ENCODE measurements at places on chromosomes 2 and 18.

DNA sequence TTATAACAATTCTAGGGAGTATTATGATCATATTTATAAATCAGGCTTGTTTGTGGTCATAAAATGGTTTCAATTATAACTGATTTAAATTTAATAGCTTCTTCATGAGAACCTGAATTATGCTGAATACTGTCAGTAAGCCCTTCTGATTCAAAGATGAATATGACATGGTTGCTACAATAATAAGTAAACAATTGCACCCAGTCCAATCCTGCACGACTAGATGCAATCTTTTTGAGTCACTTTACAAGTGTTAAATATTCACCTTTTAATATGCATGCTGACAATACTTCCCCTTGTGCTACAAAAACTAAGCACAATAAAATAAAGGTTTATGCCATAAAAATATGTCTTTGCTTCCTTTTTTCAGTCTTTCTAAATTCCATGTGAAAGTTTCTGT, 325.2 kb downstream of the KCNJ3 start:
- DNase-seq = no peak

DNA sequence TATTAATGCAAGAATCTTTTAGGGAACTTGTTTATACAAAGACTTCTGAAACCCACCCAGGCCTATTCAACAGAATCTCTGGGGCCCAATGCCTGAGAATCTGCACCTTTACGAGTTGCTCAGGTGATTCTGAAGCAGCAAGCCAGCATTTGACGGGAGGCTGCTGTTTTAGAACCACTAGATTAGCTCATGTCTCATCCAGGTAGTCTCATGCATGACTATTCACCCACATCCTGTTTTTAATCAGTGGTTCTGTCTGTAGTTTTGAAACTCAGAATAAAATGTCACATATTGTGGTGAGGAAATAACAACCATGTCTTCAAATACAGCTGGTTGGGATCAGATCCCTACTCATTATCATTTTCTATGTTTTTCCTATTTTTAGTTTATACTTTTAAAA, 39.5 kb downstream of the CYTIP start:
- peak; percentile 62 for DNase-seq

GRCh38 chr2:218275371-218276072, 5.2 kb downstream of the PNKD start:
- DNase-seq = no peak

GRCh38 chr2:31259075-31259474, 25.1 kb downstream of the EHD3 start:
- DNase-seq = no peak

GRCh38 chr2:215808996-215809395, 204.4 kb downstream of the MREG start:
- no peak for DNase-seq

- DNase-seq = no peak
Measured at GRCh38 chr2:221145396-221145795, 426.7 kb downstream of the EPHA4 start.

DNA sequence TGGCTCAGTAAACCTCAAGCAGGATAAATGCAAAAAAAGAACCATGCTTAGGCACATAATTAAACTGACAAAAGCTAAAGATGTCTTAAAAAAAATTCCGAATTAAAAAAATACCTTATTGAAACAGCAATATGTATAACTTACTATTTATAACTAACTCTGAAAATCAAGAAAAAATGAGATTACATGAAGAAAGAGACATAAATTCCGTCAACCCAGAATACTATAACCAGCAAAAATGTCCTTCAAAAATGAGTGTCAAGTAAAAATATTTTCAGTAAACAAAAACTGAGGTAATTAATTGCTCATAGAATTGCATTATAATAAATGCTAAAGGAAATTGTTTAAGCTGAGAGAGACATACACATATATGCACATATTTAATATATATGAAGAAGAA, 474.5 kb upstream of the SYT4 start:
- DNase-seq = no peak

DNA sequence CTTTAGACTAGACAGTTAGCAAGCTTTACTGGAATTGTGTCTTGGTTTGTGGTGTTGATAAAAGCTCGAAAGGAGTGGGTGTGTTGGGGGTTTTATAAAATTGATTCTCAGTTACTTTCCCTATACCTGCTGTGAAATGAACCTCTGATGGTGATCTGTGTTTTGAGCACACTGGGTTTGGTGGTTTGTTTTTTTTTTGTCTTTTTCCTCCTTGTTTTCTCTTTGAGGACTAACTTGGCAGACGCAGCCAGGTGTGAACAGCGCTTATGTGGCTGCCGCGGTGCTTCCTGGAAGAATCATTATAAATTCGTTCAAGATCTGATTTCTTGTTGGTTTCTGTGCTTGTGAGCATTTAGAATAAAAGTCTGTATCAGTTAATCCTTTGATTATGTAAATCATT, 28.5 kb downstream of the GRHL1 start:
- DNase-seq = peak; percentile 53

- DNase-seq = no peak
Measured at GRCh38 chr2:203191961-203192360, 46.9 kb upstream of the CYP20A1 start.

GRCh38 chr2:62372824-62373223, 133.2 kb downstream of the TMEM17 start:
- DNase-seq = no peak

DNA sequence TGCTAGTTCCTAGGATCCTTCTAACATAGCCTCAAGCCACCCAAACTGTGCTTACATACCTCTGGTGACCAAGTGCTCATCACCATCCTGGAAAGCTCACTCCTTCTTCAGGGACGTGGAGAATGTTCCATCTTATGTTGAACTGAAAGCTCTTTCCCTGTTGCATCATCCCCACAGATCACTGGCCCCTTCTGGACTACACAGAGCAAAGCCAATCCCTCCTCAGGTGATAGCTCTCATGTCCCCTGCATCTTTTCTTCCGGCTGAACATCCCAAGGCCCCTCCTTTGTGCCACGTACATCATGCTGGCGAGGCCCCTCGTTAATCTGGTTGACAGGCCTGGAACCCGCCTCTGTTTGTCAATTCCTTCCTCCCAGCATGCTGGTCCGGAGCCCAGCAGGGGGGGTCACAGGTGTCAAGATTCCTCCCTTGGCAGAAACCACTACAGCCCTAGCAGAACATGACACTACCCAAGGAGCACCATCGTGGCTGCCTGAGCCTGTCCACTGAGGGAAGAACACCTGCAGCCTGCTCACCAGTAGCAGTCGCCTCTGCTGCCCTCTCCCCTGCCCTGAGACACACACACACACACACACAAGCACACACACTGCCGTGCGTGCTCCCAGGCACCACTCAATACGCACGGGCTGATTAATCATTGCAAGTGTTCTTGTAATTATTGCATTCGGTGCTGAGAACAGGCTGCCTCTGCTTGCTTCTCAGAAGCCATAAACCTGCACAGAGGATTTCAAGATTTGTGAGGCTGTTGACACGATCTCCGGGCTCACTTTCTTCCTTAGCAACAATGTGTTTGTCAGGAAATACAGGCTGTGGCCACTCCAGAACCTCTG, 6.3 kb upstream of the KCNK3 start:
- no peak for DNase-seq

DNA sequence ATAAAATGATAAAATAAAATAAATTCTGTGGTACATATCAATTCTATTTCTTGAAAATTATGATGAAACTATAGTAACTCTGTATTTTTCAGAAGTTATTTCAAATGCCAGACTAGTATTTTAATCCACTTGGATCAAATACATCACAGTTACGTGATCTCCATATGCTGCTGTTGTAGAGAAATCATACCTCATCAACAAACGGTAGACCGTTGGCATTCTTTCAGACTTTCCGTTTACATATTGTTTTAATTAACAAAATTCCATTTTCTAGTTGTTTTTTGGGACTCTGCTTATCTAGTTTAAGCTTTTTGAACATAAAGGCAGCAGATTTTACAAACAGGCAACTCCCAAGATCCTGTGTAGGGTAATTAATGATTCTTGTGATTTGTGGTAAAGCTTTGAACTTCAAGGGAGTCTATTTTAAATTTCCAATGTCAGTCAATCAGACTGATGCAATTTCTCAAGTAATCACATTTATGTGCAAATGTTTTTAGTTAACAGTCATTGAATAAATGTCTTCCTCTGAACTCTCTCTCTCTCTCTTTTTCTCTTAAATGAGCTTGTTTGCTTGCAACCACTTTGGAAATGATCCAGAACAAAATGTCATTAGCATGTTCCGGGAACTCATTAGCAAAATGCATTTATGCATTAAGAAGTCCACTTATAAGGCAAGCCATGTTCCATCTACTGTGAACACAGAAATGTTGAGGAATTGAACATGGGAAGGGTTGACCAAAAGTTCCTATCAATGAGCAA, 31.8 kb downstream of the NYAP2 start:
- DNase-seq = no peak

DNA sequence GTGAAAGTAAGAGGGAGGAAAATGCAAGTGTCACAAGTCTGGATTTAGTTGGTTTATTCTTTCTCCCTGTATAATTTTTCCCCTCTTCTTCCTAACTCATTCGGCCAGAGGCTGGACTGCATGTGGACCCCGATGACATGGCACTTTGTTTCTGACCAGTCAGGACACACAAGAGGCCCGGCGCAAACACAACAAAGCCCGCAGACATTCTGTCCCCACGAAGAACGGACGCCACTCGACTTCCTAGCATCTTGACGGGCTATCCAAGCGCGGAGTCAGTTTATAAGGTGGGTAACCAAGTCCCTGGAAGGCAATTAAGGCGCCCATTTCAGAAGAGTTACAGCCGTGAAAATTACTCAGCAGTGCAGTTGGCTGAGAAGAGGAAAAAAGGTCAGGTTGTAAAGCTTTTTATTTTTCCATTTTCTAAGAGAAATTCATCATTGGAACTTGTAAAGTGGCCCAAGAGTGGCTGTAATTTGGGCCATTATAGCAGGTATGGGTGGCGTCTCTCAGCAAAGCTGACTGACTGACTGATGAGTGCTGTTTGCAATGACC, at the start of gene TPO:
TPO (plus strand) TSS at position 308 of the 555 bp plus-strand sequence. CDS start 946 bp downstream, outside the sequence.
- DNase-seq = no peak

DNA sequence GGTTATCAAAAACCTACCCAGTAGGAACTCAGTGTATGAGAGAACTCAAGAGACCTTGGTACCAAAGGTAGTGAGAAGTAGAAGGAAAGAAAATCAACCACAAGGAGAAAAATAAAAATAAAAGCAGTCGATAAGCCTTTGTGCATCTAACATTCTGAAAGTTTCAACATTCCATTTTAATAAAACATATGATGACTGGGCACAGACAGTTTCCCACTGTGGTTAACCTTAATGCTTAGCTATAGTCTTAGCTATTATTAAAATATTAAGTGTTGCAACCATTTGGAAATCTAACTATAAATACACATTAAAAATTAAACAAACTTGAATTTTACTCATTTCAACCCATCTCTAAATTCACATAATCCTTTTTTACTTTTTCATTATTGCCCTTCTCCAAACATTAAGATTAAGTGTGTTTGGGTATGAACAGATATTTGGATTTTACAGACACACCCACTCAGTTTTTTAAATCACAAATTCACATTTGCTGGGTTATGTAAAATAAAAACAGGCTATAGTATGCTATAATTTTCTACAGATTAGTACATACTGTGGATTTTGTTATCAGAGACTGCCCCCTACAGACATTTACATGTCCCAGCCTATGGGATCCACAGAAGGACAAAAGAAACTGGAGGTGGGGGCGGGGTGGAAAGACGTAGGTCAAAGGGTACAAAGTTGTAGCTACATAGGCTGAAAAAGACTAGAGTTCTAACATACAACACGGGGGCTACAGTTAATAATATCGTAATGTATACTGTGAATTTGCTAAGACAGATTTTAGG, 32.8 kb downstream of the SRBD1 start:
- DNase-seq = no peak

DNA sequence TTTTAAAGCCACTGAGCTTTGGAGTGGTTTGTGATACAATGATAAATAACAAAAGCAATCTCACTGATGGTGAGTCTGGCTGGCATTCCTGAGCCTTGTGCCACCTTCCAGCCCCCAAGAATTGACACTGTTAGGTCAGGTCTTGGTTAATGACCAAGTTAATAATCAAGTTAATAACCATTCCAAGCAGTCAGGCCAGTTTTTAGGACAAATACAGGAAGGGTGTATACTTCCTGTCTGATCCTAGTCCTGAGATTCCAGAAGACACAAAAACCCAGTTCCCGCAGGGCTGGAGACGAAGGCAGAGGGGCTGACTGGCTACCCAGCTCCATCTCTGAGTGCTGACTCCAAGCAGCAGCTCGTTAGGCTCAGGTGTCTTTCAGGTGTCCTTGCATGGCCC, 74.6 kb upstream of the LAPTM4A start:
- no peak for DNase-seq

- DNase-seq = no peak
Measured at GRCh38 chr18:58020567-58021107, 23.4 kb upstream of the NEDD4L start.

GRCh38 chr2:179793238-179793637, 68.2 kb downstream of the ZNF385B start:
- no peak for DNase-seq

GRCh38 chr2:188526701-188527100, 235.0 kb downstream of the GULP1 start:
- DNase-seq = no peak

DNA sequence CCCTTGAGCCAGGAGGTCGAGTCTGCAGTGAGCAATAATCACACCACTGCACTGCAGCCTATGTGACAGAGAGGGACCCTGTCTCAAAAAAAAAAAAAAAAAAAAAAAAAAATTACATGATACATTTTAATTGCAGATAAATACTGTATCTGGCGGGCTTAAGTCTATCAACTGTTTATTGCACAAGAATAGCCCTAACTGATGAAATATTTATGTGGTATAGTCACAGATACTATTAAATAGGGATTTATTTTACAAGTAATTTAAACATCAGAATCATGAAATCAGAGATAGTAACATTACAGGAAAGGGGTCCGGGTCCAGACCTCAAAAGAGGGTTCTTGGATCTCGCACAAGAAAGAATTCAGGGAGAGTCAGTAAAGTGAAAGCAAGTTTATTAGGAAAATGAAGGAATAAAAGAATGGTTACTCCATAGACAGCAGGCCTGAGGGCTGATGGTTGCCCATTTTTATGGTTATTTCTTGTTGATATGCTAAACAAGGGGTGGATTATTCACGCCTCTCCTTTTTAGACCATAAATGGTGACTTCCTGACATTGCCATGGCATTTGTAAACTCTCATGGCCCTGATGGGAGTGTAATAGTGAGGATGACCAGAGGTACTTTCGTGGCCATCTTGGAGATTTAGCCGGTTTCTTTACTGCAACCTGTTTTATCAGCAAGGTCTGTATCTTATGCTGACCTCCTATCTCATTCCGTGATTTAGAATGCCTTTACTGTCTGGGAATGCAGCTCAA, 166.6 kb downstream of the PMAIP1 start:
- no peak for DNase-seq

DNA sequence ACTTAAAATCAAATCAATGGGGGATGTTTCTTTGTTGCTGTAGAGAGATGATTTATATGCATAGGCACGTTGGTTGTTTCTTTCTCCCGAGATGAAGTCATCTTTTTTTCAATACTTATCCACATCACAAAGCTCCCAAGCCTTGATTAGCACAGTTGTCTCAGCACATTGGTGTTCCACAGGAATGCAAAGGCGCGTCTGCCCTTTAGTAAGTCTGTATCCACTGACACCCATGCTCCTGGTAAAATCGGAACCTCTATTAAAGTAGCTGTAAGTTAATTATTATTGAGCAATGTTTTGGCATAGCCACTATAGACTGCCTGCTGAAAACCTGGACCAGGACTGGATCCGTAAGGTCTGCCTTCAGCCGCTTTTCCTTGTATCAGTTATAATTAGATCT, 77.6 kb upstream of the RBM44 start:
- DNase-seq = no peak

GRCh38 chr2:99644419-99644787, 154.6 kb upstream of the REV1 start:
- no peak for DNase-seq
